Osteocyte (in vitro differentiated cells): ENCODE measurements at places on chromosomes 3 and 15. TPM values are rescaled to one million over a fixed set of nuclear protein-coding genes. Genes with fewer than 3 reads are reported as not detected.

- DNase-seq, result no peak
Observed at GRCh38 chr3:192830291-192831110, 87.2 kb downstream of the MB21D2 start.

DNA sequence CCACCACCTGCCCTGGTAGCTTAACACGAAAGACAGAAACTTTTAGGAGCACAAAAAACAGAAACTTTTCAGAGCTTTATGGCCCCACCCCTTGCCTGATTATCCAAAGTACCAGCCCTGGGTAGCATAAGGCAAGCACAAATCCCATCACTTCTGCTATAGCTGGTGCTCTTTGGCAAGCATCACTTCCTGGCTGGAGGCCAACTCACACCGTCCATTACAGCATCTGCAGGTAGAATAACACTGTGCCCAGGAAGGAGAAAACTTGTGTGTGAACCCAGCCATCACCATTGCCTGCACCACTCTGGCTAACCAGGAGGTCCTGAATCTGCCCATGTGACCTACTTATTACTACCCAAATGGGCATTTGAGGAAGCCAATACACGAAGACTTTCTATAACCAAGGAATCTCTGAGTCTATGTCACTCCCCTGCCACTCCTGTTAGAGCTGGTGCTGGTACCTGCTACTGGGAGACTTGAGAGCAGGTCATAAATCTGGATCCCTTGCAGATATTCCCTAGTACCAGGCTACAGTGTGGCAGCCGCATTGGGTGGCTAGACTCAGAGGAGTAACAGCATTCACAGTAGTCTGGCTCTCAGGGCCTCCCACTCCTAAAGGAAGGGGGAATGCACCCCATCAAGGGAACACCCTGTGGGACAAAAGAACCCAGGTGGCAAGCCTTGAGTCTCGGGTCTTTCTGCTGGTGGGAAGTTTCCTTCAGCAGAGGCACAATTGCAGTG is 73.3 kb upstream of the AKAP13 start:
- no peak for DNase-seq

DNA sequence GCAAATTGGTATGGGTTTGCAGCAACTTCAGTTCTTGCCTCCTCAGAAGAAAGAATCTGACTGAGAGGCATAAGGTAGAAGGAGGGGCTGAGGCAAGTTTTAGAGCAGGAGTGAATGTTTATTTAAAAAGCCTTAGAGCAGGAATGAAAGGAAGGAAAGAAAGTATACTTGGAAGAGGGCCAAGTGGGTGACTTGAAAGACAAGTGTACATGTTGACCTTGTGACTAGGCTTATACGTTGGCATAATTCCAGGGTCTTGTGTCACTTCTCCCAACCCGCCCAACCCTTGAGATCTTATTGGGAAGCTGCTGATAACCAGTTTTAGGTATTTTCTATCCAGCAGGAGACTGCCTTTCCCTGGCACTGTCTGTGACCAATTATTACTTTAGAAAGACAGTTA is 436.9 kb upstream of the ZNF717 start:
- DNase-seq, result no peak

GRCh38 chr3:98657457-98657856 is 64.0 kb upstream of the CPOX start:
- no peak for DNase-seq

- no peak for DNase-seq
Observed at GRCh38 chr3:142953443-142953842, 10.0 kb downstream of the PAQR9 start.

OCA2 gene
- 0.76 and 1.2 TPM in 2 replicates for total RNA-seq

FOXL2NB gene
- 0.21 TPM in 1 of 2 replicates, not detected in the other for total RNA-seq

AHSG gene
- total RNA-seq, result not detected in 2 replicates

DNA sequence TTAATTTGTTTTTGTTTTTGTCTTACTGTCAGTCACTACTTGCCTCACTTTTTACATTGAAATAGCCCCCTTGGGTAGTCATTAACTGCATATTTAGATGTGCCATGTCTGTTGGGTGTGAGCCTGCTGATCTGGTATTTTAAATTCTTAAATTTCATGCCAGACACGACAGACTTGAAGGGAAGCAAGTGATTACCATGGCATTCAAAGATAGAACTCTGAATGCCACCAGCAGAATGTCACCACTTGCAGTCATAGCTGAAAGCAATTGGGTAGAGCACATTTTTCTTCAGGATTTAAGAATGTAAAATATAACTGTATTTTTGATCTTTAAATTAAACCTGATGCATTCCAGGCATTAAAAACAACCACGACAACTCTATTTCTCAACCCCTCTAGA is 396.5 kb upstream of the ATP10A start:
- no peak for DNase-seq

- no peak for DNase-seq
Observed at GRCh38 chr15:38876621-38877020, 312.0 kb upstream of the RASGRP1 start.

ISL2 gene
- not detected in 2 replicates for total RNA-seq

DNA sequence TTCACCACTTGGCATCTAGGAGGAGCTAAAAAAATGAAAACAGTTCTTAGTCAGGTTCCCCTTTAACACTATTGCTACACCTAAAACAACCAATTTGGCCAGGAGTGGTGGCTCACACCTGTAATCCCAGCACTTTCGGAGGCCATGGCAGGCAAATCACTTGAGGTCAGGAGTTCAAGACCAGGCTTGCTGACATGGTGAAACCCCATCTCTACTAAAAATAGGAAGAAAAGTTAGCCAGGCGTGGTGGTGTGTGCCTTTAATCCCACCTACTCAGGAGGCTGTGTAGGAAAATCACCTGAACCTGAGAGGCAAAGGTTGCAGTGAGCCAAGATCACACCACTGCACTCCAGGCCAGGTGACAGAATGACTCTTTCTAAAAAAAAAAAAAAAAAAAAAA is 124.1 kb downstream of the DGKG start:
- DNase-seq, result no peak

PGBD4 gene
- 2.0 TPM in 2 replicates for total RNA-seq

DNA sequence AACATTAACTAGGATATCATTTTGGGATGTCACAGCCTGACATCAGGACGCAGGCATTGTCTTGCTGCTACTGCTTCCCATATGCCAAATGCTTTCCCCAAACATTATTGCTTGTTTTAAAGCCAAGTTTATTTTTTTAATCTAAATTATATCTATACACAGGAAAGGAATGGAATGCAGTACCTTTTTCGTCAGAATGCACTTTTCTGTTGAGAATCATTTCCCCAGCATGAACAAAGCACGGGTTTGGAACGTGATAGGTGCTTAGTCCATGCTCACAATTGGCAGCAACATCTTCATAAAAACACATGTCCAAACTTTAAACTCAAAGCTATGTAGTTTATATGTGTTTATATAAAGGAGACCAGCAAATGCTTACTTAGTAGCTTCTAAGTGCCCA is 26.1 kb downstream of the PXK start:
- DNase-seq, result no peak

DNA sequence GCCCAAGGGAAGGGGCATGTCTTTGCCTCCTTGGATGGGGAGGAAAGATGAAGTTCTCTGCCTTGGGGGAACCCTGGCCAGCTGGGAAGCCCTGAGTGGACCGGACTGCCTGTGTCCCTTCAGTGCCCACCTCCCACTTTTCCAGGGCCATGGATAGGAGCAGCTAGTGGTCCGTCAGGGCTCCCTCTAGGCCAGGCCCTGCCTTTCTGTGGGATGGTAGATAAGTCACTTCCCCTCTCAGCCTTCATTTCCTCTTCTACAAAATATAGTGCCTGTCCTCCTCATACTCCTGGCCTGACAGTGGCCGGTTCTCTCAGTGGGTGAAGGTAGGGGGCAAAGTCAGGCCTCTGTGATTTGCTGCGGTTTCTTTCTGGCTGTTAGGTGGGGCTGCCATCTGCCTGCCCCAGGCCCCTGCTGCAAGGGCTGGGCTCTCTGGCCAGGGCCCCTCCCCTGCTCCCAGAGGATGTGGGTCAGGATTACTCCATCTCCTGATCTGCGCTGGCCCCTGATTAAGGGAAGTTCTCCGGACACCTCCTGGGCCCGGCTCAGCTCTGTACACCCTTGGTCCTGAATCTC is 1.4 kb downstream of the PLEKHO2 start:
- DNase-seq, result no peak

- no peak for DNase-seq
Observed at GRCh38 chr3:127068111-127068810, 85.3 kb downstream of the PLXNA1 start.

DNA sequence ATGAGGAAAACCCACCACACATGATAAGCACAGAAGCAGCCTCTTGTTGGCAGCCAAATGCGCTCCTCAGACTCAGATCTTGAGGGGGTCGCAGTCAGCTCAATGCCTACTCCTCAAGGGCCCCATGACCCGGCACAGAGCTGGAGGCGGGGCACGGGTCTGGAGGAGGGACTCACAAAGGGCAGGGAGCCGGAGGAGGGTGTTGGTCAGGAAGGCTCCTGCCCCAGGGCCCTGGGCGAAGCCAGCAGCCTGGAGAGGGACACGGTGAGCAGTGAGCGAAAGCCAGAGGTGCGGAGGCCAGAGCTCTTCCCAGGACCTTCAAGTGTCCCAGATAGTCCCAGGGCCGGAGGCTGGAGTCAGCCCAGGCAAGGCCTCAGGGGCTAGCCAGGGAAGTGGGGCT is 9.8 kb downstream of the CACNA2D2 start:
- DNase-seq, result no peak

GRCh38 chr3:13966302-13966701 is 86.4 kb upstream of the WNT7A start:
- no peak for DNase-seq

LRRC34 gene
- 1.5 and 2.0 TPM in 2 replicates for total RNA-seq

DNA sequence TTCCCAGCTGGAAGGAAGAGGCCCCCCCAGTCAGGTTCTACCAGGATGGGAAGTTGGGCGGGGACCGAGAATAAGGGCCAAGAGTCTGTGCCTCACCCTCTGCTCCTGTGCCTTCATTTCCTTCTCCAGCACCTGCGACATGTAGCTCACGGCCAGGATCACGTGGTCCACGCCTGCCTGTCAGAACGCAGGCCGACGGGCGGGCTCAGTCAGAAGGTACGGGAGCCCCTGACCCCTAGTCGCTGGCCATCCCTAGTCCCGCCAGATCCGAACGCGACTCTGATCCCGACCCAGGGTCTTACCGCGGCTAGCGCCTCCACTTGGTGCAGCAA is 489 bp downstream of the GMPPB start:
- no peak for DNase-seq

NCKIPSD gene
- total RNA-seq, result 26.3 and 27.2 TPM in 2 replicates

GRCh38 chr3:133262333-133262732 is 137.5 kb upstream of the BFSP2 start:
- no peak for DNase-seq

DNA sequence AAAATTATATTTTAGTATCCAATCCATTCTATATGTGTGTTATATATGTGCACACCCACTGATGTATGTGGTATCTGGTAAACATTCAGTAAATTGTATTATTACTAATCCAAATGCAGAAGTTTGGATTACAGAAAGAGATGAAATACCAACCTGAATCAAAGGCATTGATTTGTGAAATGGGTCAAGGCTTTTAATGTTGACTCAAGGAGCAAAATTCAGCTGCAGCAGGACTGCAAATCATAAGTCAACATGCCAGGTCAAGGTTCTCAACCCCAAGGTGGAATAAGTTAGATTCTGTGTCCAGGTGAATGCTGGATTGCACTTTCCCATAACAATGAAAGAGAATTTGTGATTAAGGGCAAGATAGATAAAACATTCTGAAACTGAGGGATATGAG is 190.7 kb downstream of the GAP43 start:
- DNase-seq, result no peak

GRCh38 chr3:10445561-10446175 is 59.7 kb downstream of the ATP2B2 start:
- DNase-seq, result no peak

DNA sequence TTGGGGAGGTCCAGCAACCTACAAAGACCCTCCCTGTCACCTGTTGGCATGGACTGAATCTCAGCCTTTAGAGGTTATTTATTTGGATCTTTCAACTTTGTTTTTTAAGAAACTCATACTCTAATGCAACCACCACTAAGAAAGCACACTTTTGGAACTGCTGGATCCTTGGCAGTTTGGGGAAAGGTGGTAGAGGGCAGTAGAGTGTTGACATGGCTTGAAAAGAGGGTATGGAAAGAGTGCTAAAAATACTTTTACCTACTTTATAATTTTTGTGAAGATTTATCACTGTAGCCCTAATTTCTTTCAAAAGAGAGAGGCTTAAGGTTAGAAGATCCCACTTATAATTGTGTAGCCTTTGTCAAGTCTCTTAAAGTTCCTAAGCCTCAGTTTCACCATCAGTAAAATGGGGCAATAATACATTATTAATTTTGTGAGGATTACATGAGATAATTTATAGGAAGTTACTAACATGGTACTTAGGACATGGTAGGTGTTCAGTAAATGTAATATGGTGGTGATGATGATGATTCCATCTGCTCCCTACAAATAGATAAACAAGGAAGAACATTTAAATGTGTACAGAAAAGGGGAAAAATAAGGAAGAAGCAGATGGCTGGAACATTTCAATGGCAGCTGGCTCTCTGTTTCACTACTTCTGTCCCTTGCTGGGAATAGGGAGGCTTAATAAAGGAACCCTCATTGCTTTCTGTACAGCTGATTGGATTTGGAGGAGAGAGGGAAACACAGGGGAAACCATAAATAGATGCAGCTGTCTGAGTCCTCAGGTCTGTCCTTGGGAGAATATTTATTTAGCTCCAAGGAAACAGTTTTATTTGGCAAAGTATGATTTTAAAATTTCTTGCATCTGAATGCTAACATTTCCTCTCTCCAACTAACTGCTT is 208.4 kb upstream of the ADAMTS9 start:
- DNase-seq, result no peak
